CD14-positive monocyte (primary cell): ENCODE measurements at places on chromosomes 2 and 18.

DNA sequence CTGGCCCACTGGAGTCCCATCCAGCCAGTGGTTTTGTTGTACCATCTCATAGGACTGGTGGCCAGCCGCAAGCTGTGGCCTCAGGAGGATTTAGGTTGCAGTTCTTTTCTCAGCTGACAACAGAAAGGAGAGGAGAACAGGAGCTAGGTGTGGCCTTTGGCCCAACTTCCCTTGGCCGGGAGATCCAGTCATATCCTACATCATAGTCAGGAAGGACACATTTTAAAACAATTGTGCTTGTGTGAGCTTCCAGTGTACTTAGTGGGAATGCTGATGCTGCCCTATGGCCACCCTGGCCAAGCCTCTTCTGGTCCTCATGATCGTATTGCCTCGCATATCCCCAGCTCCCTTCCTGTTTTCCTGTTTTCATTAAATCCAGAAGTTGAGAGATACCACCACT lies 98.1 kb downstream of the WDSUB1 start:
- no peak for DNase-seq

- DNase-seq, result no peak
Observed at GRCh38 chr18:25650201-25650941, 298.4 kb upstream of the ZNF521 start.

DNA sequence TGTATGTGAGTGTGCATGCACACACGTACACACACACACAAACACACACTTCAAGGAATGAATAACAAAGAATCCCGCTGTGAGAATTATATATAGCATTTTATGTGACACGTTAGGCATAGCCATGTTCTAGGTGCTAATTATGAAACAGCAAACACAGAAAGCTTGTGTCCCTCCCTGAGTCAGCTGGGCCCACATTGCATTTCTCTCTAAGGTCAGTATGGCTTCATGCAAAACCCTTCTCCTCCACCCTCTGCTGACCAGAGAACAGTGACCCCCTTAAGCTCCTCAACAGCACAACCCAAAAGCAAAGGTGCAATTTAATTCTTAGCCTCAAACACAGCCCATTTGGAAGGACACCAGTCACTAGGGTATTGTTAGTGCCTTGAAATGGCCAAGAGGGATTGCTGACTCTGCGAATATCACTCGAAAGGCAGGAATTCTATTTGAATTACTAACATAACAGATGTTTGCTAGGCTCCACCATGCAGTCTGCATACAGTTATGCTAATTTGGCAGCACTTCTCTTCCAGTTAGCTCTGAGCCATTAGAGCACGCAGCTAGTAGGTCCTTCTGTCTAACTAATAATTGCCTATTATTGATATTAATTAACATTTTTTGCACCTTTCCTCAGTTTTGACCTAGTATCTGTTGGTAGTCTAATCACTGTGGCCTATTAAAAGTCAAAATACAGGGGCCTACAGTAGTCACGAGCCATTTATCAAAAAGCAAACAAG lies 149.0 kb downstream of the LNPK start:
- no peak for DNase-seq

GRCh38 chr2:198587240-198587639 lies 782.8 kb downstream of the PLCL1 start:
- DNase-seq, result no peak

DNA sequence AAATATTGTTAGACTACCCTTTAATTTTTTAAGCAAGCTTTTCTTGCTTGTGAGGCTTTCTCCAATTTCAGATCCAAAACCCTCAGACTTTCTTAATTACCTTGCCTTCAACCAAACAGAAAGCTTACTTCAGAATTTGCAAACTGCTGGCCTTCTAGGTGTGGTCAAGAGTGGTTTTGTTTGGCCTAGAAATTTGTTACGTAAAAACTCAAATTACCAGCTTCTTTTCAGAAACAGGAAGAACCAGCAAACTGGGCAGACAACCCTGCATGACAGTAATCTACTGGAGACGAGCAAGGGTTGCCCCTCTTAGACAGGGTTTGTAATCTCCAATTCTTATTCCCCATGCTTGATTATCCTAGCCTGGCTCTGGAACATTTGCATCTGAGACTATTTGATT lies 27.1 kb downstream of the SRBD1 start:
- DNase-seq, result peak; percentile 37
